Thymus (tissue), 14 donors: ENCODE measurements at places on chromosomes 7 and 10. TPM values are rescaled to one million over a fixed set of nuclear protein-coding genes. Genes with fewer than 3 reads are reported as not detected.

DNA sequence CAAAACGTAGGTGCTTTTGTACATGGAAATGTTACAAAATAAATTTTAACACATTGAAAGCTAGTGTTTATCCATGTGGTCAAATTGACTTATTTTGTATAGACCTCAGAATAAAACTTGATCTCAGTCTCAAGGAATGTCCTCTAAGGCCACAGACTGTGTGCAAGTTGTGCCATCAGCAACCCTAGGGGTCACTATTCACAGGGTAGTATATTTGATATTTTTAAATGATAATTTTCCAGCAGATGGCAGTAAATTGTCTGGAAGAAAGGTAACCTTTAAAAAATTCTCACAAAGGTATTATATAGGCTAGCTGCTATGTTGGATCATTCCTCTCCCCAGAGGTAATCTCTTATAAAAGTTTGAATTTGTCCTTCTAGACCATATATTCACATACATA, 12.9 kb upstream of the SNX10 start:
- DNase-seq, result no peak

GRCh38 chr10:33302208-33302829, 32.1 kb downstream of the NRP1 start:
- DNase-seq, result no peak

DNA sequence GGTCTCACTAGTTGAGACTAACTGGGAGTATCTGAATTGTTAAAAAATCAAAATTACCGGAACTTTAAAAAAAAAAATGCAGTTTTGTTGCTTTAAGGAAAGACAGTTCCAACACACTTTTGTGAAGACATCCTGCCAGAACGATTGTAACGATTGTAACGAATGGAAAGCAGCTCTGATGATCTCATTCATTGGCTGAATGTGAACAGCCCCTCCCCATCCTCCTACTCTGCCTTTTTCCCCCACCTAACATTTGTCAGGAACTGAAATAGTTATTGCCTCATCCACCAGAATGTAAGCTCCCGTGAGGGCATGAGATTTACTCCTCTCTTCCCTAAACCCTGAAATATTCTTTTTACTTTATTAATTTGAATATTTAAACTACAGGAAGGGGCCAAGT, 23.1 kb upstream of the ZC3HAV1L start:
- no peak for DNase-seq

- DNase-seq, result no peak
These were observed 45.5 kb upstream of the CYTH3 start for GRCh38 chr7:6317797-6318438.

DNA sequence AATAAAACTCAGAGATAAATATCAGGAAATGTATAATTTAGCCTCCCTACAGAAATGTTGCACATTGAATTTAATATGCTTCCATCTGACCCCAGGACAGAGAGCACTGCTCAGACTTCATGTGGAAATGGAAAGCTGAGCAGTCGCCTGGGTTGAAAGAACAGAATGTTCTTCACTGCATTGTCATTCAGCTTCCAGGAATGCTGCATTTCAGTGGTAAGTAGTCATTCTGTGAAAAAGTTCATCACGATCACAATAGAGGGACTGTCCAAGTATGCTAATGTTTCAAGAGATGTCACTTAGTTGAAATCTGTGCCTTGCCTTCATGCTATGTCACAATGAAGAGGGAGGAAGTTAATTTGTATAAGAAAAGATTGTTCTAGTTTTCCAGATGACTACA, 147.3 kb downstream of the NRCAM start:
- DNase-seq, result no peak

DNA sequence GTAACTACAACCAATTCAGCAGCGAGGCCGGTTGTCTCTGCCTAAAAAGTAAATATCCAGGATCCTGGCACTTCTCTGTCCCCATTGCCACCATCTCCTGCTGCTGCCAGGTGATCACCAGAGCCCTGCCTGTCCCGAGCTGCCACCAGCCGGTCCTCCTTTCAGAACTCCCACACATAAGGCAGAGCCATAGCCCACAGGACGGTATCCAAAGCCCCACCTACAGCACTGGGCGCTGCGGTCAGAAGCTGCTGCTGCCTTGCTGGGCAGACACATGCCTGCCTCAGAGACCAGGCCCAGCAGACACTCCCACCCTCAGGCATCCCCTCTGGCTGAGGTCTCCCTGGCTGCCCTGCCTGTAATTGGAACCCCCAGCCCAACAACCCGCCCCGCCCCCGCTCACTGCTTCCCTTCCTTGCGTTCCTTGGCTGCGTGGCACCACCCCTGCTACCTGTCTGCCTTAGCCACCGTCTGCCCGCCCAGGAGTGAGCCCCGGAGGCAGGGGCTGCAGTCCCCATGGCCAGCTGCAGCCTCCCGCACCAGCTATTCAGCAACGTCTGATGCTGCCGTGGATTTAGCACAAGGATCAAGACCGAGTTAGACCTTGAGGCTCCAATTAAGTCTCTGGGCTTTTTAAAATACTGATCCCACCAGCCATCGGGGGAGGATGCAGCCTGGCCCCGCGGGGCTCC, 100.7 kb downstream of the CYTH3 start:
- DNase-seq, result no peak

DNA sequence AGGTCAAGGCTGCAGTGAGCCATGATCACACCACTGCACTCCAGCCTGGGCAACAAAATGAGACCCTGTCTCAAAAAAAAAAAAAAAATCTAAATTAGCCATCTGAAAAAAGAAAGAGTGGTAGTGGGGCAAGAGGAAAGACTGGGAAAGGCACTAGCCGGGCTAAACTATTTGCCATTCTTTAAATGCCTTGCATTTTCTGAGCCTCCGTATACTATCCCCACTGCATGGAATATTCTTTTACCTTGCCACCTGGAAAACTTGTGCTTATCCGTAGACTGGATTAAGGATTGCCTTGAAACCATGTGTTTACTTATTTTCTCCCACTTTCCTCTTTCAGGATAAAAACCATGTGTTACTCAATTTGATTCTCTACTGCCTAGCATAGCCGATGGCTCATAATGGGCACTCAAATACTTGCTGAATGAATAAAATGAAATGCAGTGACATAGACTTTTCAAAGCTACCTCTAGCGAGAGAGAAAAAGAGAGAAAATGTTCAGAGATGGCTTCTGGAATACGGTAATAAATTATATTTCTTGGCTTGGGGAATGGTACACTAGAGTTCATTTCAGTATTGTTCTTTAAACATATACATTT, 30.6 kb downstream of the HYCC1 start:
- DNase-seq, result no peak

- no peak for DNase-seq
These were observed 45.0 kb downstream of the ALOX5 start for GRCh38 chr10:45418849-45419675.

DNA sequence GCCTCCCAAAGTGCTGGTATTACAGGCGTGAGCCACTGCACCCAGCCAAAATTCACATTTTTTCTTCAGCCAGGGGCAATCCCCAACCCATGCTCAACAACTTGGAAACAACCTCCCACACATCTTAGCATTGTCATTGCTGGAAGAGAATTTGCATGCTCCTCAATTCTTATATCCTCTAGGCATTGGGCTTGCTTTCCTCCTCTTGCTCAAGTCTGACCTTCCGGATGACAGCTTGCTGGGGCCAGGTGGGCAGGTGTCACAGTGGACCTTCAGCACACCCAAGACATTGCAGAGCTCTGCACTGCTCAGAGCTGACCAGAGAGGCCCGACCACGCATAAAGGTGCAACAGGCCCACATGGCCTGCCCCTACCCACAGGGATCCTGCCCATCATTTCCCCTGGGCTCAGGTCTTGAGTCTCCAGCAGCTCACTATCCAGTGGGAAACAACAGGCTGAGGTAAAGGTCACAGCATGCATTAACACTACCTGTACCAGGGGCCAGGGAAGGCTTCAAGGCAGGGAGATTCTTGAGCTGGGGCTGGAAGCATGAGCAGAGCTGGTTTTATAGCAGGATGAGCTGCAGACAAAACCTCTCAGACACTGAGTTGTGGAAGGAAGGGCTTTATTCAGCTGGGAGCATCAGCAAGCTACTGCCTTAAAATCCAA, 6.8 kb upstream of the GPR15LG start:
- no peak for DNase-seq

DNA sequence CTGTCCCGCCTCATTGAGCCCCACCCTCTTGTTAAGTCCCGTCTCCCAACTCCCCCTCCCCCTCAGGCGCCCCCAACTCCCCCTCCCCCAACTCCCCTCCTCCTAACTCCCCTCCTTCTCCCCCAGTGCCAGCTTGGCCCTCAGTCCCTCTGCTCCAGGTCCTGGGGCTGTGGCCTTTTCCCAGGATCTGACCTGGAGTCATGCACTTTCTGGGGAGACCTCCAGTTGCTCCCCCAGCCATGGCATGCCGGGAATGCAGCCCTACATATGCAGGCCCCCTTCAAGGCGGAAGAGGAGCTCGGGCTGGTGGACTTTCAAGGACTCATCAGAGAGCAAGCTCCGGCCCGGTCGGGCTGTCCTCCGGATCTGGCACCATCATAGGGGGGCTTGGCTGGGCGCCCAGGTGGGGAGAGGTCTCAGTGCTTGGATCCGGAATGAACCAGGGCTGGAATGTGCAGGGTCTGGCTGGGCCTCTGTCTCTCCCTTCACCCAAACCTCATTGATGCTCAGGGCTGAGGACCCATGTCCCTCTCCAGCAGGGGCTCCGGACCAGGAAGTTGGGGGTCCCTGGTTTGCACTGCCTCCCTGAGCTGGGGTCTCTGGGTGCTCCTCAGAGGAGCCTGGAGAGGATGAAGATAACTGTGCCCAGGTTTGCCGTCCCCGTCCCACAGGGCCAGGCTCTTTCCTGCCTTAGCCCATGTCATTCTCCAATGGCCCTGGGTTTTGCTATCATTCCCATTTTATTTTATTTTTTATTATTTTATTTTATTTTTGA, 41.1 kb downstream of the TMEM270 start:
- no peak for DNase-seq

GRCh38 chr7:40887099-40887498, 752.3 kb downstream of the SUGCT start:
- DNase-seq, result no peak

DNA sequence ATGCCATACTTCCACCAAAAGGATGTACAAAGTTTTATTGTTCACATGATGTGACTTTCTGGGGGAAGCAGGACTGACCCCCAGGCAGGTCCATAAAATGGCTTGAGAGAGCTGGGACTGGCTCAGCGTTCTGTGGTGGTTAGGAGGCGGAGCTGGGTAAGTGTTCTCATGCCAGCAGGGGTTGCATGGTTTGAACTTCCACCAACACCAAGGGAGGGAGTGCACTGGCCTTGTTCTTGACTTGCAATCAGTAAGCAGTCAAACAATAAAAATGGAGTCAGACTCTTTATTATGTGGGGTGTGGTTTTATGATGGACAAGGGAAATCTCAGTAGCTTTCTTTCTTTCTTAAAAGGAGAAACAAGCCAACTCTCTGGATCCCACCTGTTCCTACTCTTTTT, 95.4 kb upstream of the PRR15 start:
- DNase-seq, result no peak

- DNase-seq, result no peak
These were observed 30.5 kb upstream of the GNAT3 start for GRCh38 chr7:80542398-80542797.

DNA sequence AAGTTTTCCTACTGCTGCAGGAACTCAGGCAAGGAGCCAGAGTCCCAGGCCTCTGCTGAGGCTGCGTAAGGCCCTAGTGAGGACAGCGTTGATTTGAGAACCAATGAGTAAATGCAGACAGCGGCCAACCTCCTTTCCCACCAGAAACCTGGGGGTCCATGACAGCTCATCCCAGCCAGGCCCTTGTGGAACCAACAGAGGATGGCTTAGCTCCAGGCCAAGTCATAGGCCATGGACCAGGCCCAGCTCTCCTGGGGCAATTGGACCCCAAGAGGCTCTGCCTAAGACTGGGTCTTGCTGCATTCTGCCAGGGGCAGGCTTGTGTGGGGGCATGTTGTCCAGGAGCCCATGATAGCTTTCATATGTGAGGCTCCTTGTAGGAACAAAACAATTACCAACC, 65.4 kb upstream of the PPP1R3C start:
- DNase-seq, result no peak

TEX36 gene
- not detected for total RNA-seq

CYP3A4 gene
- 11.0 TPM for total RNA-seq

PIP gene
- 0.28 TPM for total RNA-seq

GOLGA7B gene
- 0.52 TPM for total RNA-seq

C7orf25 gene
- 2.3 TPM for total RNA-seq

TAF5 gene
- 9.4 TPM for total RNA-seq

ZPBP gene
- 0.14 TPM for total RNA-seq
